ENCODE measurements at places on chromosomes 6 and 20. TPM values are rescaled to one million over a fixed set of nuclear protein-coding genes. Genes with fewer than 3 reads are reported as not detected.

Gene VEGFA
- 261 TPM for total RNA-seq

Gene SFTA2
- total RNA-seq = 1.0 TPM

Gene TRAPPC3L
- not detected for total RNA-seq

Gene PSORS1C2
- total RNA-seq = not detected

Gene TEAD3
- 60.3 TPM for total RNA-seq

Gene NMBR
- not detected for total RNA-seq

Gene SOX18
- total RNA-seq = 28.1 TPM

Gene BTN1A1
- not detected for total RNA-seq

DNA sequence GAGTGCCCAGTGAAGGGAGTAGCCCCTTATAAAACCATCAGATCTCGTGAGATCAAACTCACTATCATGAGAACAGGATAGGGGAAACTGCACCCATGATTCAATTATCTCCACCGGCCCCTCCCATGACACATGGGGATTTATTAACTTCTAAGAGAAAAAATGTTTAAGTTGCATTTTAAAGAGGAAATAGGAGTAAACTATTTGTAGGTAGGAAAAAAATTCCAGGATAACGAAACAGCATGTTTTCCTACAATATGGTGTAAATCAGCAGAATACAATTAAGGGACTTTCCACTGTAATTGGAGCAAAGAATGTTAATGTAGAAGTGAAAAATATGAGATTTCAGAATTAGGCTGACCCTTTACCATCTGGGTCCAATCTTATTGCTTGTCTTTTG is 63.9 kb downstream of the FBXO5 start:
- no peak for DNase-seq

- DNase-seq = no peak
Measured at GRCh38 chr6:34115403-34115795, 30.5 kb downstream of the GRM4 start.

DNA sequence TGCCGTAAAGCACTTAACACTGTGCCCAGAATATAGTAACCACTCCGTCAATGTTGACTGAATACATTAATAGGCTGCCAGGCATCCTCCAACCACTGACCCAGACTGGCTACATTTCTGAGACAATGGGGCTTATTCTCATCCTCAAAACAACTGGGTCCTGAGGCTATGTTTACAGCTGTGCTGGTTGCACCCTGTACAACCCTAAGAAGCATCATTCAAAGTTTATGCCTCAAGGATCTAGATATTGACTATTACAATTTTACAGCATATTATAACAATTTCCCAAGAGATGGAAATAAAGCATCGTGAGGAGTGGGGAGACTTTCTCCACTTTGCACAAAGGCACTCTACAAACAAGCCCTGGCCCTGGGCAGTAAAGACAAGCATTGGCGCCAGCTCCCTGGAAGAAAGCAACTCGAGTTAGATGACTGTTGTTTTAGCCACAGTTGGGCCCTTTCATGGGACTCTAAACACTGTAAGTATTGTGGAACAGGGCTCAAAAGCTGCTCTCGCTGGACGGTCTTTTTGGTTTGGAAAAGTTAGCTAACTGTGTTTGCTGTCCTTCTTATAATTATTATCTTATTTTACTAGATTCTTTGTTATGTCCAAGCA is 30.2 kb downstream of the MYLIP start:
- no peak for DNase-seq

DNA sequence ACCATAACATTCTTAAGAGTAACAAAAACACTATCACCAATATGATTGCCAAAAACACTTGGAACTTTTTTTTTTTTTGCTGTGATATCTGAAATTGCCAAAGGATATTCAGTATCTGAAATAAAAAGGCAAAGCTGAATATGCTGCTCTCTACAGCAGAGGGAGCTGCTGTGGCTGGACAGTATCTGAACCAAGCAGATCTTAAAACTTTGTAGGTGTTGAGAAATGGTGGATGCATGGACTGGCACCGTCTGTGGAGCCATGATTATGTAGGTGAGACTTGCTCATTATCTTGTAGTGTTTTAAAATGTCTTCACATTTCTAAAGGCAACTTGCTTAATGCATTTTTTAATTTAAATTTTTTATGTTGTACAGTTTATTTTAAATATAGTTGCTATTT is 9.2 kb downstream of the PDCD2 start:
- DNase-seq = no peak

DNA sequence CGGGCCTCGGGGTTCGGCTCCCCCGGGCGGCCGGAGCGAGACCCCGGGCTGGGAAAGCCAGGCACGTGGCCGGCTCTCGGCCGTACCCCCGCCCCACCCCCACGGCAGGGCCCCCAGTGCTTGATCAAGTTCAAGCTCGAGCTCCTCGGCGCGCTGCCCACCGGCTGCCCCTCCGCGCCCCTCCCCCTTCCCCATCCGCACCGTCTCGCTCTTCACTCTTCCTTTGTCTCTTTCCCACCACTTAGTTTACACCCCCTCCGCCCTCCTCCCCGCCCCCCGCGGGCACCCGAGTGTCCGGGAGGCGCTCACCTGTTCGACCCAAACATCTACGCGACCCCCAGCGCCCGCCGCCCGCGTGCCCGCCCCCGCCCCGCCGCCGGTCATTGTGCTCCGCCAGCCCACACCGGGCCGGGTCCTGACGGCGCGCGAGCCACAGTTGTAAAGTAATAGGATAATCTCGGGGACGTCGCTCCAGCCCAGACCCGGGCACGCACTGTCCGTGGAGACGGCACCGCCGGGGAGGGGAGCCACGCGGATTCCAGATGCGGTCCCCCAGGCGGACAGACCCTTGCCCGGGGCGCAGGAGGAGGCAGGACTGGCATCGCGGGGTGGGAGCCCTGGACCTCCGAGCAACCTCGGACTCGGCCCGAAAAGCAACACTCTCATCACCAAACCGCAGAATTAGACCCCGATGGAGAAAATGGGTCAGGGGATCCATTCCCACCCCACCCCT is 100.7 kb downstream of the NOL4L start:
- peak; percentile 63 for DNase-seq

GRCh38 chr6:168785720-168786511 is 344.9 kb downstream of the SMOC2 start:
- DNase-seq = no peak

- DNase-seq = no peak
Measured at GRCh38 chr6:73739096-73739495, 43.1 kb downstream of the CD109 start.

GRCh38 chr6:28323813-28324424 is 12.0 kb downstream of the ZSCAN31 start:
- DNase-seq = no peak

DNA sequence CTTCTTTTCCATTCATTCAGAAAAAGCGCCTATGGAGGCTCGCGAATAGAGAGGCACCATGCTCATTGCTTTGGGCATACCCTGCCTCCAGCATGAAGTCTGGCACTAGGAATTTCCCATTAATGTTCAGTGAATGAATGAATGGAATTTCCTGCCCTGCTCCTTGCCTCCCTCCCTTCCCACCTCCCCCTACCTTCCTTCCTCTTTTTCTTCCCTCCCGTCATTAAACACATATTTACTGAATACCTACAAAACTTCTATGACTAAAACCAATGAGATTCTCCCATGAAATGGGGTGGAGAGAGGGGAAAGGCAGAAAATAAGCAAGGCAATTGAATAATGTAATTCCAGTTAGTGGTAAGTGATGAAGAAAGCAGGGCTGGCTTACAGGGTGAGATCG is 213.8 kb upstream of the AGPAT4 start:
- DNase-seq = no peak

DNA sequence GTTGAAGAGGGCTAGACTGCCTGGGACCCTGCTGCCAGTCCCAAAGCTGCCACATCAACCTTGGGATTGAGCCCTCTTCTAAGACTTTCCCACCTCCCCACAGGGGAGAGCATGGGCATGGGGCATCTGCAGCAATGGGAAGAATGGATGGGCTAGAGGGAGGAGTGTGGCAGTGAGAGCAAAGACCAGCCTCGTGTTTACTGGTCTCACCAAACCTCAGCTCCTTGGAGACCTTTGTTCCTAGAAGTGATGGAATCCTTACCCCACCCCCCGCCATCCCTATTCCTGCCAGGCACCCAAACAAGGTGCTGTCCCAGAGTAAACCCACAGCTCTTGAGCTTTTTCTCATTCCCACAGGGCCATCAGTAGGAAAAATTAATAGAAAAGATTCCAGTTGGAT is 20.0 kb upstream of the ARMC12 start:
- DNase-seq = no peak

GRCh38 chr20:61986762-61987321 is 78.8 kb downstream of the TAF4 start:
- no peak for DNase-seq

GRCh38 chr6:27816906-27817305 is 95.3 kb downstream of the OR2B2 start:
- no peak for DNase-seq

- DNase-seq = no peak
Measured at GRCh38 chr6:114280239-114280982, 62.4 kb downstream of the HS3ST5 start.

GRCh38 chr6:43254846-43255245 is 11.6 kb downstream of the TTBK1 start:
- DNase-seq = no peak

DNA sequence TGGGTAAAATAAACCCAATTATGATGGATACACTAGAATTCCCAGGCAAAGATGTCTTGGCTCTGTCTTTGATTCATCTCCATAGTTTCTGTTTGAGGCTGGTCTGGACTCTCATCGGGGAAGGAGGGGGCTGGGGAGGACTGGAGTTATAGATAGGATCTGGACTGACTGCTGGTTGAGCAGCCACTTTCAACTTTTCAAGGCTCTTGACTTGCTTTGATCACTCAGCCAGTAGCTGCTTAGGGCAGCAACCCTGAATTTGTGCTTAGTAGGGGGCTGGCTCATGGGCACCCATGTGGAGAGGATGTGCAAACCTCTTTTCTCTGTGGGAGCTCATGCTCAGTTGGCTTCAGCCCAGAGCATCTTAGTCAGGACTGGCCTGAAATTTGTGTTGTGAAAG is 114.0 kb upstream of the NEDD9 start:
- no peak for DNase-seq

DNA sequence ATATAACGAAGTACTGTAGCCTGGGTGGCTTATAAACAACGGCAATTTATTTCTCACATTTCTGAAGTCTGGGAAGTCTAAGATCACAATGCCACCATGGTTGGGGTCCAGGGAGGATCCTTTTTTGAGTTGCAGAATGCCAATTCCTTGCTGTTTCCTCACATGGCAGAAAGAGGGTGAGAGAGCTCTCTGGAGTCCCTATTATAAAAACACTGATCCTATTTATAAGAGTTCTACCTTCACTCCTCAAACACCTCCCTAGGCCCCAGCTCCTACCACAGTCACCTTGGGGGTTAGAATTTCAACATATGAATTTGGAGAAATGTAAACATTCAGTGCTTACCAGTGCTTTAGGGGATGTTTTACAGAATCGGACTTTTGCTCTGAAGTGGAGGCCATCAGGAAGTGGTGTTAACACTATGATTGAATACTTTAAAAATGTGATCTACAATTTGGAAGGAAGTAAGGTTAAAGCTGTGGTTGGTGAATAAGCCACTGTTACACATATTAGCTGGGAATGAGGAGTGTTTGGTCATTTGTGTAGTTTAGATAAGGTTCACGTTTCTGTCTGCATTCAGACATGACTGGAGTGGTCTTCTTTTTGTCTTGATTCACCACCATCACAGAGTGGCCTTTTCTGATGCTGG is 79.9 kb upstream of the SPTLC3 start:
- DNase-seq = no peak

DNA sequence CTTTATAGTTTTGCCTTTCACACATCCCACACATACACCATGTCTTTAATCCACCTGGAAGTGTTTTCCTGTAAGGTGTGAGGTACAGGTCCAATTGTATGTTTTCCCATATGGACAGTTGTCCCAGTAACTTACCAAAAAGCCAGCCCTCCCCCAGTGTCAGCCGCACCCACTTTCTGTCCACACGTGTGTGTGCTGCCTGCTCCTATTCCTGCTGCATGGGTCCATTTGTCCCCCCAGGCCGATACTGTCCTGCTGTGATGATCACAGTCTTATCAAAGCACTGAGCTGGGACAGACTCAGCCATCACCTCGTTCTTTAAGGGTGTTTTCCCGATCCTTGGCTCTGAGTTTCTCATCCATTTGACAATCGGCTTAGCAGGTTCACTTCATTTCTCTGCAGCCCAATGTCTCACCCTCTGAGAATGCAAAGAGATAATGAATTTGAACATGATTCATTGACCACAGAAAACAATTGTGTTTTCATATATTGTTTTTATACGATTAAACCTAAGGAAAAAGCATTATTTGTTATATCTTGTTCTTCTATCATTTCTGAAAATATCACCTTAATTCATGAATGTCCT is 9.6 kb downstream of the VSX1 start:
- no peak for DNase-seq
